ENCODE measurements at places on chromosomes 4 and X.

DNA sequence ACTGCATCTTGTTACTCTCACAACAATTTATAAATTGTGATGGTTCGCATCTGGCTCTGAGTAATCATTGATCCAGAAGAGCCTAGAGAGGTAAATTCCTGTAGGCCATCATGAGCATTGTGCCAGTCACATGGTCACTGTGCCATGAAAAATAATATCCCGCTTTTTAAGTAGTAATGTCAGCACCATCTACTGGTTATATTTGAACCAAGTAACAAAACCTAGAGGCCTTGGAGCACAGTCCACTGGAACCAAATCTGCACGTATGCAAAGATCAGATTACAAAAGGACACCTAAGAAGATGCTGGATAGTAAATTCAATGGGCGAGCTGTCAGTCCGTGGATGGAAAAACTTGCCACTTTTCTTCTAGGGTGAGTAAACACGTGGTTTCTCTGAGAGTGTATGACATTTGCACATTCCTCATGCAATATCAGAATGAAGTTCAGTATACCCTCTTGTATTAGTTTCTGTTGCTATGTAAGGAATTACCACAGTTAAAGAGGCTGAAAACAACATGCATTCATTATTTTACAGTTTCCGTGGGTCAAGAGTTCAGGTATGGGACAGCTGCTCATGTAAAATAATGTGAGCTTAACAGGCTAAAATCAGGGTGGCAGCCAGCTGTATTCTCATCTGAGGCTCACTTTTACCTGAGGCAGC, 26.8 kb downstream of the FAM114A1 start:
- no peak for DNase-seq

- no peak for DNase-seq
Observed at GRCh38 chr4:158818560-158819140, 49.8 kb downstream of the FNIP2 start.

- peak; percentile 42 for DNase-seq
Observed at GRCh38 chr4:118351851-118352827, 664 bp downstream of the PRSS12 start.

DNA sequence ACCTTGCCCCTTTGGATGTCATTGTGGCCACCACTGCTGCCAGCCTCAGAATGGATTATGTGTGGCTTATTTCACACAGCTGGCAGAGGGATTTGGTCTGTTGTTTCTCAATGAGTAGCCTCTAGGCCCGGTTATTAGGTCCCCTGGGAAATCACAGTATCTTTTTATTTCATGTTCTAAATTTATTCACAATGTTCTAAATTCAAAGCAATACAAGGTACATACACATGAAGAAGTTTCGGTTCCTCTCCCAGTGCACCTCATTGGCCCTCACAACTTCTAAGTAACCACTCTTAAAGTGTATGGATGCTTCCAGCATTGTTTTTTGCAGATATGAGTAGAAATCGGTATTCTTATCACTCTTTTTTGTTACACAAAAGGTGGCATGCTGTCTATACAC, 262.7 kb downstream of the RCHY1 start:
- DNase-seq = no peak

DNA sequence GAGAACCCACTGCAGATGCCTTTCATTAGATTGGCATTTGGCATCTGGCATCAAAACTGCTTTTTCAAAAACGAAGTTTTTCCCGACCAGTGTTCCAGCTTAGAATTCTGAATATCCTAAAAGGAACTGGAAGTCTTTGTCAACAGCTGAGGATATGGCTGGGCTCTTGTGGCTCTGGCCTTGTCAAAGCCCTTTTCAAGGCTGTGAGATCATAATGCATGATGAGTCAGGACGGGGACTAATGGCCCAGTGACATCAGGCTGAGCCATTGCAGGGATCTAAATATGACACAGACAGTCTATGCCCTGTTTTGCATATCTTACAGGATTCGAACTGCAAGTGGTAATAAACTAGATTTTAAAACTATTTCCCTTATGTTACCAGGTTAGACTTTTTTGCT, 306.4 kb downstream of the PTTG2 start:
- no peak for DNase-seq

DNA sequence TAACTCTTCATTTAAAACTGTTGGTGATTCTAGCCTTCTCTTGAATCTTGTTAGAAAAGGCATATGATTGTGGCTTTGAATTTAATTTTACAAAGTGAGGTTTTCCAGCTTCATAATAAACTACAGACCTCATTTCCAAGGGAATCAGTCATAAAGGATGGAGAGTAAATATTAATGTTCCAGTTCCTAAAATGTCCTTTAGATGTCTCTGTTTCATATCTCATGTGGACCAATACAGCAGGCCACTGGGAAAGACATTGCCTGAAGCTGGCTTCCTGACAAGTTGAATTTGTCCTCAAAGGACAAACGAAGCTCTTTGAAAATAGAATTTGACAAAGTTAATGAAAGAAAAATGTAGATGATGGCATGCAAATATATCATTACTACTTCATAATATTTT, 125.4 kb downstream of the ZNF330 start:
- no peak for DNase-seq

GRCh38 chrX:40406330-40406859, 174.4 kb upstream of the ATP6AP2 start:
- DNase-seq = no peak

DNA sequence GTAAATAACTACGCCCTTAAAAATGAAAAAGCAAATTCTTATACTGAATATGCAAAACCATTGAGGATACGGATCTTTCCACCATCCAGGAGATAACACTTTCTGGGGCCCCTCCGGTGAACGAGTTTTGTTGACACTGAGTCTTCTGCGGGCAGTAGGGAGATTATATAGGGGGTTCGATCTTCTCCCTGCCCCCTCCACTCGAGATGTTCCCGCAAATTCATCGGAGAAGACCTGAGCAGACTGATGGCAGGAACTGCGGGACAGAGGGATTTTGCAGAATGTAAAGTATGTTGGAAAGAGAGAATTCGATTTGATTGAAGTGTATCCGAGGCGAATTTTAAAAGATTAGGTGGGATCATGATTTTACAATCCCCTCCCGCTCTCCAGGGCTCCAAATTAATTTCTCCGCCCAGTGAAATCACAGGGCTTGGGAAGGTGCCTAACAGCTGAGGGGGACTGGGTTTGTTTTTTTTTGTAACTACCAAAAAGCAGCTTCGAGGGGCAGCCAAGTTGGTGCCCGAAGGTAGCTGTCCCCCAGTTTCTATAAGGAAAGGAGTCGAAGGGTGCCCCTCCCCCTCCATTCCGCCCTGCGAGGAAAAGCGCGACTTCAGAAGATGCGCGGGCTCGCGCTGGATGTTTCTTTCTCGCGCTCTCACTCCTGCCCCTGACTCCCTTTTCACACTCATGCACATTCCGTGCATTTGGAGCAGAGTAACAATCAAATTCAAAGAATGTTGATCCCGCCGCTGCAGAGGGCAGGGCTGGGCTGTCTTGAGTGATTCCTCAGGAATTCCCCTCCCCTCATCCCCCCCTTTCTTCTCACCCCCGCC, 1.2 kb downstream of the TMEM255A start:
- DNase-seq = peak; percentile 11

- DNase-seq = no peak
Observed at GRCh38 chrX:39260965-39261364, 459.7 kb downstream of the MID1IP1 start.

GRCh38 chr4:51995647-51996220, 24.4 kb downstream of the LRRC66 start:
- DNase-seq = no peak

- DNase-seq = no peak
Observed at GRCh38 chrX:67720344-67720743, 176.5 kb downstream of the AR start.

DNA sequence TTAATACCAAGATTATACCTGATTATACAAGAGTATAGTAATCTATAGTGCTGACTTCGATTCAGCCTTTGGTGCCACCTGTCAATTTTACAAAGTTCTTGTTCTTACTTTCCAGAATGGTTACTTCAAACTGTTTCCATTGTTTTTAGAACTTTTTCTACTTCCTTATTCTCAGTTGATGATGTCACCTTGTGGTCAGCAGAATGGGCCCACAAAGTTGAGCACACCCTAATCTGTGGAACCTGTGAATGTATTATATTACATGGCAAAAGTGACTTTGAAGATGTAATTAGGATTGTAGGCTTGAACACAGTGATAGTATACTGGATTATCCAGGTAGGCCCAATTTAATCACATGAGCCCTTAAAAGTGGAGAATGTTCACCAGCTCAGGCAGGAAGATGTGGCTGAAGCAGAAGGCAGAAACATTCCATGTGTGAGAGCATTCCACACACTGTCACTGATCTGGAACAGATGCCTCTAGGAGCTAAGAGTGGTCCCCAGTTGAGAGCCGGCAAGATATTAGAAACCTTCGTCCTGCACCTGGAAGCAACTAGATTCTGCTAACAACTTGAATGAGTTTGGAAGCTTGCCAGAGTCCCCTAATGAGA, 6.3 kb upstream of the SGMS2 start:
- DNase-seq = no peak

DNA sequence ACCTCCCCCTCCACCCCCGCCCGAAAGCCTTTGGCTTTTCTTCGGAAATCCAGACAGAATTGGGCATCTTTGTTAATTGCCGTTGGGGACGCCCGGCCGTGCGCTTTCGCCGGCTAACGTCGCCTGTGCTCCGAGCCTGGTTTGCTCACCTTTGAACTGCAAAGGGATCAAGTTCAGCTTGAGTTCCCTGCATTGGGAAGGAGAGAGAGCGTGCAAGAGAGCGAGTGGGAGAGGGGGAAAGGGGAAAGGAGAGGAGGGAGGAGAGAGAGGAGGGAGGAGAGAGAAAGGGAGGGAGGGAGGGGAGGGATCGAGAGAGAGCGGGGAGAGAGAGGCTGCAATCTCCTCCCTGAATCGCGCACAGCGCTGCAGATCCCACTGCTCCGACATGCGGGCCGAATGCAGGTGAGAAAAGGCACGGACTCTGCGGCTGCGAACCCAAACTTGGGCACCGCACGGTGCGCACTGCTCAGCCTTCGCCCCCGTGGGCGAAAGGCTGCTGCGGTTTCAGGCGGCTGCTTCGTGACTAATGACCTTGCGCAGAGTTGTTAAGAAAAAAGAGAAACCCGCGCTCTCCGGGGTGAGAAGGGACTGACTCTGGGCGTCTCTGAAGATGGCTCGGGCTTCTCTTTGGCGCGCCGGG, at the start of gene PCDH7:
PCDH7 (plus strand) TSS at position 349 of the 640 bp plus-strand sequence. CDS start 1,054 bp downstream, outside the sequence.
- DNase-seq = peak; percentile 60

DNA sequence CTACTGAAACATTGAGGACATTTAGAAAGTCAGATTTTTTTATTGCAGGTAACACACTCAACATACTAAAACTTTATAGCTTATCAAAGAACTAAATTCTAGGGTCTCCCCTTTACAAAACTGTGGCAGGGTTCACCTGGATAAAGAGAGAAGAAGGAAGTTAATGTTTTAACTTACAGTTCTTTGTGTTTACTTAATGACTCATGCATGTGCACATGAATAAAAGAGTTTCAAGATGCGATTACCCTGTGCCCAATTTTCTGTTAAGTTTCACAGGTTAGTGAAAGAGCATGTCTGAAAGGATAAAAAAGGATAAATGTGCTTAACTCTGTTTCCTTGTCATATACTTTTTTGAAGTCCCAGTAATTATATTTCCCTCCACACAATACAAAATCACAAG, 16.8 kb downstream of the DCAF8L1 start:
- DNase-seq = no peak

GRCh38 chr4:54719378-54719777, 61.6 kb downstream of the KIT start:
- no peak for DNase-seq

GRCh38 chrX:46463682-46464081, 81.5 kb downstream of the ZNF674 start:
- no peak for DNase-seq

- DNase-seq = peak; percentile 45
Observed at GRCh38 chrX:67749536-67749935, 205.7 kb downstream of the AR start.

- no peak for DNase-seq
Observed at GRCh38 chr4:164526933-164527583, 226.9 kb upstream of the SMIM31 start.

DNA sequence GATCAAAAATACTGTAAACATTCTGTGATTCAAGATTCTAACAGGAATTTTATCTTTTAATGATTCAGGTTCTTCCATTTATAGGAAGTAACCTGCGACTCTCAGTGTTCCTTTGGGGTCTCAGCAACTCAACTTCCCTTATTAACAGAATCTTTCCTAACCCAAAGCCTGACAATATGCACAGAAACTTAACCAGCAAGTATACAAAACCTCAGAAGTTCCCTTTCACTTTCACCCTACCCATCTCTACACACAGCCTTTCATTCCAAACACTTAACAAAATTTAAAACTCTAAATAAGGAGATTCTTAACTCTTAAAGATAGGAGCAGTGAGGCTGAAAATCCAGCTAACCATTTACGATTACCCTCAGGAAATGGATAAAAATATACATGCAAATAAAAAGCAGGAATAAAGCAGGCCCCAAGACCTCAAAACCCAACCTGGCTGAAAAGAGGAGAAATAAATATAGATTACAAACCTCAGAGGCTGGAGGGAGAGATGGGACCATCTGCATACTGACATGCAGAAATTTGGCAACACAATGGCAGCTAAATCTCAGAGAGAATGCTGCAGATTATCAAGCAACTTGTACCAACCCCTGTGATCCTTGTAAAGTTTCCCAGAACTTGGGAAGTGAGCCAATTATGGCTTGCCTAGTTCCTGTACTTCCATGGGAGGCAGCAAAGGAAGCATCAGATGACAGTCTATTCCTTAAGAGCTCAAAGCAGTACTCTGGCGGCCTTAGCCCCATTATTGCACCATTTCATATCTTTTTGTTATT, 101.0 kb downstream of the ATP11C start:
- DNase-seq = no peak

DNA sequence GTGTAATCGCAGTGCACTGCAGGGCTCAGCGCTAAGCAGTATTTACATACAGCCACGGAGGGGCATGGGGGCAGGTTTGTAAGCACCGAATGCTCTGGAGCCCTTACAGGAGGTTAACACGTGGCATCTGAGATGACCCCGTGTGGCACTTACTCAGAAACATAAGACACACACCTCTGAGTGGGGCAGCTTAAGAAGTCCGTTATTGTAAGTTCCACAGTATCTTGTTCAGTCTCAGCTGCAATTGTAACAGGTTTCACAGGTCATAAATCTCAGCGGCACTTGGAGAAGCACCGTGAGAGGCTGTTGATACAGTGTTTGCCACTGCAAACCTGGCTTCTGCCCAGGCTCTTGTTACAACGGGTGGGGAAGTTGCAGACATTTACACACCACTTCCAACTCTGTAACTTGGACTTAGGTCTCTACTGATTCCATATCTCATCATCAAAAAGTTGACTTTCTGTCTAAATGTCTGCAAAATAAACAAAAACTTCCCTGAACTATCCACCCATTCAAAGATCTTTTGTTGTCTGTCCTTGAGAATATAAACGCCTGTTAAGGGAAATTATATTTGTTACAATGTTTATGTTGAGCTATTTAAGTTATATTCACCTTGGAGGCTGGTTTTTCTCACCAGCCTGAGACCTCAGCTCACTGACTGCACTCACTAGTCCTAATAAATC, 10.3 kb downstream of the CPLX1 start:
- peak; percentile 92 for DNase-seq

- DNase-seq = no peak
Observed at GRCh38 chrX:25013632-25014365, 2.0 kb downstream of the ARX start.

All from kidney (tissue), 22 donors.